ENCODE measurements at places on chromosomes 5 and 9.

DNA sequence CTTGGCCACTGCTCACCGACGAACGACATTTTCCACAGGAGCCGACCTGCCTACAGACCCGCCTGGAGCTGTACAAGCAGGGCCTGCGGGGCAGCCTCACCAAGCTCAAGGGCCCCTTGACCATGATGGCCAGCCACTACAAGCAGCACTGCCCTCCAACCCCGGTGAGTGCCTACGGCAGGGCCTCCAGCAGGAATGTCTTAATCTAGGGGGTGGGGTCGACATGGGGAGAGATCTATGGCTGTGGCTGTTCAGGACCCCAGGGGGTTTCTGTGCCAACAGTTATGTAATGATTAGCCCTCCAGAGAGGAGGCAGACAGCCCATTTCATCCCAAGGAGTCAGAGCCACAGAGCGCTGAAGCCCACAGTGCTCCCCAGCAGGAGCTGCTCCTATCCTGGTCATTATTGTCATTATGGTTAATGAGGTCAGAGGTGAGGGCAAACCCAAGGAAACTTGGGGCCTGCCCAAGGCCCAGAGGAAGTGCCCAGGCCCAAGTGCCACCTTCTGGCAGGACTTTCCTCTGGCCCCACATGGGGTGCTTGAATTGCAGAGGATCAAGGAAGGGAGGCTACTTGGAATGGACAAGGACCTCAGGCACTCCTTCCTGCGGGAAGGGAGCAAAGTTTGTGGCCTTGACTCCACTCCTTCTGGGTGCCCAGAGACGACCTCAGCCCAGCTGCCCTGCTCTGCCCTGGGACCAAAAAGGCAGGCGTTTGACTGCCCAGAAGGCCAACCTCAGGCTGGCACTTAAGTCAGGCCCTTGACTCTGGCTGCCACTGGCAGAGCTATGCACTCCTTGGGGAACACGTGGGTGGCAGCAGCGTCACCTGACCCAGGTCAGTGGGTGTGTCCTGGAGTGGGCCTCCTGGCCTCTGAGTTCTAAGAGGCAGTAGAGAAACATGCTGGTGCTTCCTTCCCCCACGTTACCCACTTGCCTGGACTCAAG, 1.5 kb downstream of the CSF2 start:
- no peaks in the 10 kb centered on the region for H3K27me3 ChIP-seq
- DNase-seq, result no peak
- H3K4me3 ChIP-seq, result no peak overlapping the region
- no peaks in the 10 kb centered on the region for H3K4me1 ChIP-seq

GRCh38 chr9:129183495-129184218, 5.6 kb upstream of the IER5L start:
- H3K27me3 ChIP-seq, result no peaks in the 10 kb centered on the region
- peak overlapping the region; percentile 41 for H3K27ac ChIP-seq
- H3K36me3 ChIP-seq, result no peaks in the 10 kb centered on the region
- no peak for DNase-seq
- H3K4me3 ChIP-seq, result no peak overlapping the region

DNA sequence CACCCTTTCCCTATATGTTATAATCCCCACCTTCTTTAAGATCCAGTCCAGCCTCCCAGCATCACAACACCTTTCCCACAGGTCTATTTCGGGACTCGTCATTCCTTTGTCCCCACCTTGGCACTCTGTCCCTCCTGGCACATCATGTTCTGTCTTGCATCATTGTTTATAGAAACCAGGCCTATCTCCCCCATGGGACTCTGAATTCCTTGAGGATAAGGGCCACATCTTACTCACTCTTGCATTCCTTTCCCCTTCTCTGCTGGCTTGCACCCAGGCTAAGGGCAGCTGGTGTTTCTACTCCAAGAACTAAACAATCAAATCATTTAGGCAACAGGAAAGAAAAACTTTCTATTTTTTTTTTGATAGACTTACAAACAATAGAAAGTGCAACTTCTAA, 205.7 kb downstream of the AGTPBP1 start:
- H3K27ac ChIP-seq, result no peak overlapping the region
- H3K4me3 ChIP-seq, result no peak overlapping the region
- no peaks in the 10 kb centered on the region for H3K36me3 ChIP-seq
- H3K27me3 ChIP-seq, result no peaks in the 10 kb centered on the region
- no peaks in the 10 kb centered on the region for H3K4me1 ChIP-seq
- no peak for DNase-seq

DNA sequence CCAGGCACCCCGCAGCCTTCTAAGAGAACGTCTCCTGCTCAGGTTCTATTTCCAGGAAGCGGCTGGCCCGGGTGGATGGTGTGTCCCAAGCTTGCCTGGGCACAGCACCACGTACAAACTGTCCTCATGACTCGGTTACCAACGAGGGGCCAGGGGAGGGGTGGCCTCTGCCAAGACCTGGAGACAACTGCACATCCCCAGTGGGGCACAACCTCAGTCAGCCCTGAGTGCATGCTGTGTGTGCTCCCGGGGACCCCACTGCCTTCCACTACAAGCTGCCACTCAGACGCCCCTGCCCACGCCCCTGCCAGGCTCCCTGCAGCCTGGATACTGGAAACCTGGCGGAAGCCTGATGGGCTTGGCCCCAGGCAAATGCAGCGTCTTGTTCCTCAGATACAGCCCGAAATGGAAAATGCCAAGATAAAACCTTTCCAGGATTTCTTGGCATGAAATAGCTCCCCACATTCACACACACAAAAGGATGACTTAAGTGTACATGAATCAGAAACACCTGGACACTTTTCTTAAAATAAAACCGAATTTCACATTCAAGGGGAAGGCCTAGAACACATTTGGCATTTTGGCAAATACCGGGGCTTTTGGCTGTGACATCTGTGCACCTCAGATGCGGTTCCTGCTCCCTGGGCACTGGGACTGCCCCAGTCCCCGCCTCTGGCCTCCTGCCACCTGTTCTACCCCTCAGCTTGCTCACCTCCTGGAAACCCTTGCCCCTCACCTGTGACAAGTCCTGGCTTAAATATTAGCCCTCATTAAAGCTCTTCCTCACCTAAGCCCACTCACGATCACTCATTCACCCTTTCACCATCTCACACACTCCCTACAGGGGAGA, 62.5 kb downstream of the COL23A1 start:
- no peak for DNase-seq
- no peaks in the 10 kb centered on the region for H3K27me3 ChIP-seq
- H3K4me1 ChIP-seq, result no peaks in the 10 kb centered on the region

DNA sequence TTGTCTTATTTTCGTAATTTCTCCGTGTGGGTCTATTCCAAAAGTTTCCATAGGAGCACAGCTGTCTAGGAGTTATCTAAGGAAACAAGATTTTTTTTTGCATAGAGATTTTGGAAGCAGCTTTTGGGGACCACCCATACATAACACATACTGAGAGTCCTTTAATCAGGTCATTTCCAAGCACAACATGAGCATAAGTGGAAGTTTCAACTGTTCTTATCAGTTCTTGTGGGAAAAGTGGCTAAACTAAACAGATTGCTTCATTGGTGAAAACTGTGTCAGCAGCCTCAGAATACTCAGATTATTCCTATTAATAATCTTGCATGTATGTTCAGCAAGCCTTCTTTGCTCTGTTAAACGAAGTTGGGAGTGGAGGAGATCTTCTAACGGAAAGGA, 153.6 kb upstream of the TYRP1 start:
- no peaks in the 10 kb centered on the region for H3K4me1 ChIP-seq
- no peak overlapping the region for H3K27ac ChIP-seq
- H3K4me3 ChIP-seq, result no peak overlapping the region
- no peak for DNase-seq
- no peaks in the 10 kb centered on the region for H3K36me3 ChIP-seq

GRCh38 chr9:92300936-92301335, 7.4 kb upstream of the IARS1 start:
- no peaks in the 10 kb centered on the region for H3K27me3 ChIP-seq
- no peak for DNase-seq
- H3K4me3 ChIP-seq, result no peak overlapping the region
- no peaks in the 10 kb centered on the region for H3K4me1 ChIP-seq
- H3K36me3 ChIP-seq, result no peaks in the 10 kb centered on the region

- no peaks in the 10 kb centered on the region for H3K36me3 ChIP-seq
- H3K27me3 ChIP-seq, result no peaks in the 10 kb centered on the region
- no peak overlapping the region for H3K27ac ChIP-seq
- no peak overlapping the region for H3K4me3 ChIP-seq
- DNase-seq, result no peak
- H3K4me1 ChIP-seq, result no peaks in the 10 kb centered on the region
These were observed 65.6 kb downstream of the GPR21 start for GRCh38 chr9:123099042-123099441.

- no peaks in the 10 kb centered on the region for H3K36me3 ChIP-seq
- no peaks in the 10 kb centered on the region for H3K4me1 ChIP-seq
- DNase-seq, result no peak
- no peak overlapping the region for H3K4me3 ChIP-seq
- no peak overlapping the region for H3K27ac ChIP-seq
These were observed 2.1 kb downstream of the PCDHA5 start for GRCh38 chr5:140823475-140823874.

DNA sequence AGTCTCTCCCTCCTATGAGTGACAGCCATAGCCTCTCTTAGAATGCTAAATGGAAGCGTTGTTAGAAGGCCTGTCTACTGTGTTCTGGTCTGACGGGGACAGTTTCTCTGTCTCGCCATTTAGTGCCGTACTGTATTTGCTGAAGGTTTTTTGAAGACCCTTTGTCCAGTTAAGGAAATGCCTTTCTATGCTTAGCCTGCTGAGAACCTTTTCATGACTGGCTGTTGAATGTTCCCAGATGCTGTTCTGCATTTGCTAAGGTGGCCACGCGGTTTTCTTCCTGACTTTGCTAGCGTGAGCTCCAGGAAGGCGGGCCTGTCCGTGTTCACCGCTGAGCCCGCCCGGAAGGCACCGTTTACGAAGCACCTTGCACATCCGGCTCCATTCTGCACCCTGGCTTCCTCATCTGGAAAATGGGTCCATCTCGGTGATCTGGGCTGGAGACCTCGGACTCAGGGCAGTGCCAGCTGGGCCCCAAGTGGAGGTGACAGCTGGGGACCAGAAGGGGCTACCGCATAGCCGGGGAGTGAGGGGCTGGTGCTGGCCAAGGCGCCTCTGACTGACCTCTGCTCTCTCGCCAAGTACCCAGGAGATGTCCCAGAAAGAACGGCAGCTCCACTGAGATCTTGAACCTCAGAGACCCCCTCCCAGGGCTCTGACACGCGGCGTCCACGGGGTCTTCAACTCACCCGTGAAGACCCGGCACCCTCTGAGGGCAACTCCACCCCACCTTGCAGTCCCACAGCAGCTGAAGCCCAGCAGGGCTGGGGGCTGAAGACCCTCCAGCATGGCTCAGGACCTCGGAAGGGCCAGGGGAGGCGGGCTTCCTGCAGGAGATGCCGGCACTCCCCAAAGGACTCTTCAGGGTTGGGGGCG, 52.5 kb upstream of the NKD2 start:
- no peaks in the 10 kb centered on the region for H3K36me3 ChIP-seq
- no peak overlapping the region for H3K27ac ChIP-seq
- DNase-seq, result no peak
- no peaks in the 10 kb centered on the region for H3K4me1 ChIP-seq
- H3K27me3 ChIP-seq, result no peaks in the 10 kb centered on the region
- no peak overlapping the region for H3K4me3 ChIP-seq

GRCh38 chr5:39164016-39164415, 55.3 kb downstream of the FYB1 start:
- no peak for DNase-seq
- H3K4me3 ChIP-seq, result no peak overlapping the region
- H3K27ac ChIP-seq, result no peak overlapping the region
- H3K36me3 ChIP-seq, result no peaks in the 10 kb centered on the region

GRCh38 chr5:7851617-7852289, 820 bp upstream of the CFAP90 start:
- H3K27me3 ChIP-seq, result no peaks in the 10 kb centered on the region
- DNase-seq, result no peak
- H3K4me1 ChIP-seq, result peaks cover 7% of the 10 kb centered on the region
- H3K27ac ChIP-seq, result peak overlapping the region; percentile 14
- no peak overlapping the region for H3K4me3 ChIP-seq

DNA sequence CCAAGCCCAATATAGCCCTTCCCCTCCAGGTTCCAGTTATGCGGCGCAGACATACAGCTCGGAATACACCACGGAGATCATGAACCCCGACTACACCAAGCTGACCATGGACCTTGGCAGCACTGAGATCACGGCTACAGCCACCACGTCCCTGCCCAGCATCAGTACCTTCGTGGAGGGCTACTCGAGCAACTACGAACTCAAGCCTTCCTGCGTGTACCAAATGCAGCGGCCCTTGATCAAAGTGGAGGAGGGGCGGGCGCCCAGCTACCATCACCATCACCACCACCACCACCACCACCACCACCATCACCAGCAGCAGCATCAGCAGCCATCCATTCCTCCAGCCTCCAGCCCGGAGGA, 6.3 kb downstream of the NR4A3 start:
- H3K27ac ChIP-seq, result no peak overlapping the region
- peaks cover 12% of the 10 kb centered on the region for H3K4me1 ChIP-seq
- H3K4me3 ChIP-seq, result no peak overlapping the region
- H3K36me3 ChIP-seq, result no peaks in the 10 kb centered on the region

DNA sequence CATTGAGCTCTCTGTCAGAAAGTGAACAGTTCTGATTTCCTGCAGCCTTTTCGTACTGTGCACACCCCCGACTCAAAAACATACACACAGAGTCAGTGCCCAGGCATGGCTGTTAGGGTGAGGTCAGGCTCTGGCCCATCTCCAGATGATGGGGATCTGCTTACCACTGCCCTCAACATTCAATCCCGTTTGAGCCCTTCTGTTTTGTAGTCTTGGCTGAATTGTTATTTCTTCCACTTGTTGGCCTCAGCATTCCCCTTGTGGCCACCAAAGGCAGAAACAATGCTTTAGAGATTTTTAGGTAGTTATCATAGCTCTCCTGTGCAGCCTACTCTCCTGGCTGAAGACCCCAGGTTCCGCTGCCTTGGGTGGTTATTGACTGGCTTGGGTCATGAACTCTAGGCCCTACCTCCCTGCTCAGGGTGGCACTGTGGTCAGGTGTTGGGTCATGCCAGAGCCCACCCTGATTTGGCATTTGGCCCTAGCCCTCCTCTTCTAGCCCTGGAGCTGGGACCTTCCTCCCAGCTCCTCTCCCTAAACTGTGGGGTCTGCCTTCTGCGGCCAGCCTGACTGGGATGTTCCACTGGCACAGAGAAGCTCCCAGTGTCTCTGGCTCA, 7.8 kb upstream of the MYOZ3 start:
- H3K4me3 ChIP-seq, result no peak overlapping the region
- DNase-seq, result no peak
- peak overlapping the region; percentile 34 for H3K27ac ChIP-seq
- H3K27me3 ChIP-seq, result no peaks in the 10 kb centered on the region

DNA sequence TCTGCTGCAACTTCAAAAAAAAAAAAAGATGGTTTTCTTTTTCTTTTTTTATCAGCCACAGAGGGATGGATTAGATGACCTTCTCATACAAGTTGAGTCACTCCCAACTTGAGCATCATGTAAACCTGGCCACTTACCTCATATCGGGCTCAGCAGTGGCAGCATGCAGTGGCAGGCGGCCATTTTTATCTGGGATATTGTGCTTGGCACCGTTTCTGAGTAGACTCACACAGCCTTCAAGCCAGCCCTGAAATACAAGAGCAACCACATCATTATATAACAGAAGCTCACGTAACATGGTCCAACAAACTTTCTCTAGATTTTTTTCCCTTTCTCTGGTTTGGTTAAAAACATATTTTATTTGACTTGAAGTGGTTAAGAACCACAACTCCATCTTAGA, 62.6 kb downstream of the ANKRD55 start:
- no peaks in the 10 kb centered on the region for H3K36me3 ChIP-seq
- no peak for DNase-seq
- H3K27ac ChIP-seq, result no peak overlapping the region
- no peaks in the 10 kb centered on the region for H3K27me3 ChIP-seq
- H3K4me1 ChIP-seq, result no peaks in the 10 kb centered on the region
